ENCODE measurements at places on chromosomes 5 and 9. TPM values are rescaled to one million over a fixed set of nuclear protein-coding genes. Genes with fewer than 3 reads are reported as not detected.

Gene CDH6
- 11.0 TPM for total RNA-seq

DNA sequence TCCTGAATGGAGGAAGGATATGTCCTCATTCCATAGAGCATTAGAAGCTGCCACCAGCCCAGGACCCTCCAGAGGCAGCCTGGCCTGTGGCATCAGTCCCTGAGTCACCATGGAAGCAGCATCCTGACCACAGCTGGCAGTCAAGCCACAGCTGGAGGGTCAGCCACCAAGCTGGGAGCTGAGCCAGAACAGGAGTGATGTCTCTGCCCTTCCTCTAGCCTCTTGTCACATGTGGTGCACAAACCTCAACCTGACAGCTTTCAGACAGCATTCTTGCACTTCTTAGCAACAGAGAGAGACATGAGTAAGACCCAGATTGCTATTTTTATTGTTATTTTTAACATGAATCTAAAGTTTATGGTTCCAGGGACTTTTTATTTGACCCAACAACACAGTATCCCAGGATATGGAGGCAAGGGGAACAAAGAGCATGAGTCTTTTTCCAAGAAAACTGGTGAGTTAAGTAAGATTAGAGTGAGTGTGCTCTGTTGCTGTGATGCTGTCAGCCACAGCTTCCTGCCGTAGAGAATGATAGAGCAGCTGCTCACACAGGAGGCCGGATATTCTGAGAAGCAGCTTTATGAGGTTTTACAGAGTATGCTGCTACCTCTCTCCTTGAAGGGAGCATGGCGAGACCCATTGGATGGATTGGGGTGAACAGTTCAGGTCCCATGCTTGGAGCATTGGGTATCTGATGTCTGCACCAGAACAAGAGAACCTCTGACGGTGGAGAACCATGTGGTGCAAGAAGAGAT is 13.0 kb upstream of the CYFIP2 start:
- H3K4me3 ChIP-seq = no peak overlapping the region
- H3K27me3 ChIP-seq = no peaks in the 10 kb centered on the region
- DNase-seq = no peak
- H3K4me1 ChIP-seq = no peaks in the 10 kb centered on the region
- H3K36me3 ChIP-seq = no peaks in the 10 kb centered on the region

DNA sequence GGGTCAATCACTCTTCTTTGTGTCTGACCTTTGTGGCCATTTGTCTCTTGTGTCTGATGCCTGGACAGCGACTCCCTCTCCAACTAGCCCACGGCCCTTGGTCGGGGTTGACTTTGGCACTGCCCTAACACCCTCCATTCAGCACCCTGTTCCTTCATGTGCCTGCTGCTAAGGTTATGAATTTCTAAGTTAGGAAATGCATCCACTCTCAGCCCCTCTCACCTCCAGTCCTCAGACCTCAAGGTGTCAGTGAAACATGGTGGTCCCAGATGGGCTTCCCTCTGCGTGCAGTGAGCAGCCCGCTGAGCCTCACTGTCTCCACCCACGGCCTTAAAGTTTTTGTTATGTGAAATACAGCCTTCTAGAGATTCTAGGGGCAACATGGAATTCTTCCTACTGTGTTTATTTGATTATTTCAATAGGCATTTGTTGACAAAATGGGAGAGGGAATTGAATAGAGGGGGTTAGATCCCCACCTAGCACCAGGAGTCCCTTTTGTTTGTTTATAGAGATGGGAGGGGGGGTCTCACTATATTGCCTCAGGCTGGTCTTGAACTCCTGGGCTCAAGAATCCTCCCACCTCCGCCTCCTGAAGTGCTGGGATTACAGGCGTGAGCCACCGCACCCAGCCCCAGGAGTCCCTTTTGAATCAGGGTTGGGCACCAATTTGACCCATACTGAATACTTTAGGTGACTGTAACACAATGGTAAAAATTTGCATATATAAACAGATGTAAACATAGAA is 1.6 kb upstream of the GLIPR2 start:
- no peak overlapping the region for H3K27ac ChIP-seq
- peaks cover 8% of the 10 kb centered on the region for H3K4me1 ChIP-seq
- H3K4me3 ChIP-seq = no peak overlapping the region
- no peaks in the 10 kb centered on the region for H3K36me3 ChIP-seq
- DNase-seq = no peak

Gene LCP2
- total RNA-seq = 5.8 TPM

DNA sequence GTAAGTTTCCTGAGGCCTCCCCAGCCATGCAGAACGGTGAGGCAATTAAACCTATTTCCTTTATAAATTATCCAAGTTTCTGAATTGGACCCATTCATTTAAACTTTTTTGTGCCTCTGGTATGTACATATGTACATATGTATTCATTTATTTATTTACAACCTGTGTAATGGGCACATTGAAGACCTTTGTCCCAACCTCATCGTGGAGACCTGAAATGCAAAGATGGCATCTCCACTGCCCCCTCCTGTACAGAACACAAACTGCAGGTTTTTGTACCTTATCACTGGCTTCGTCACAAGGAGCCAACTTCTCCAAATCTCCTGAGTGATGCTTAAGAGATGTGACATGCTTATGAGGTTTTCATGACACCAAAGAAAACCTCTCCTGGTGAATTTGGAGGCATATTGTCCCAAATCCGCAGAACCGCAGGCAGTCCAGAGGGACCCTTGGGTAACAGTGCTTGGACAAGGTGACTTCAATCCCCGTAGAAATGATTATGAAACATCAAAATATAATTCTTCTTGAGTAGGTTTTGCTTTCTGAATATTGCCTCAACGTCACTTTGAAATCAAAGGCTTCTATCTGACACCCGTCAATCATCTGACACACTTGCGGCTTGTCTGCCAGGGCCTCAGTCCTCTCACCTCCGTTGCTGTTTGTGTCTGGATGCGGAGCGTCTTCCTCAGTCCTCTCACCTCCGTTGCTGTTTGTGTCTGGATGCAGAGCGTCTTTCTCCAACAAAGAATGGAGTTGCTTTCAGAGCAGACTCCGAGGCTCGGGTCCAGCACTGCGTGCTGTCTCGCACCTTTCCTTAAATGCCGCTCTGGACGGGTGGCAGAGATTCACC is 135.0 kb upstream of the IRX4 start:
- DNase-seq = no peak
- H3K27ac ChIP-seq = no peak overlapping the region
- no peaks in the 10 kb centered on the region for H3K27me3 ChIP-seq
- no peaks in the 10 kb centered on the region for H3K36me3 ChIP-seq
- no peaks in the 10 kb centered on the region for H3K4me1 ChIP-seq

DNA sequence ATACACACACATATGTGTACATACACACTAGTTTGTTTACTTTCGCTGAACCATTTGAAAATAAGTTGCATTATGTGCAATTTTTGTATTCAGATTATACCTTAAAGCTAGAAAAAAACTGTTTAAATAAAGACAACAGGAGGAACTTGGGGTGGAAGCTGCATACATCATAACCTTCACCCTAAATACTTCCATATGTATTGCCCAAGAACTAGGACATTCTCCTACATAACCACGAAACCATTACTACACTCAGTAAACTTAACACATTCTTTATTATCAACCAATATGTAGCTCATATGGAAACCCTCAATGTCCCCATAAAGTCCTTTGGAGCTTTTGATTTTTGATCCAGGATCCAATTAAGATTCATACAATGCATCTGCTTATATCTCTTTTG is 83.3 kb downstream of the GIN1 start:
- H3K27ac ChIP-seq = no peak overlapping the region
- H3K27me3 ChIP-seq = no peaks in the 10 kb centered on the region
- H3K36me3 ChIP-seq = no peaks in the 10 kb centered on the region
- no peaks in the 10 kb centered on the region for H3K4me1 ChIP-seq

DNA sequence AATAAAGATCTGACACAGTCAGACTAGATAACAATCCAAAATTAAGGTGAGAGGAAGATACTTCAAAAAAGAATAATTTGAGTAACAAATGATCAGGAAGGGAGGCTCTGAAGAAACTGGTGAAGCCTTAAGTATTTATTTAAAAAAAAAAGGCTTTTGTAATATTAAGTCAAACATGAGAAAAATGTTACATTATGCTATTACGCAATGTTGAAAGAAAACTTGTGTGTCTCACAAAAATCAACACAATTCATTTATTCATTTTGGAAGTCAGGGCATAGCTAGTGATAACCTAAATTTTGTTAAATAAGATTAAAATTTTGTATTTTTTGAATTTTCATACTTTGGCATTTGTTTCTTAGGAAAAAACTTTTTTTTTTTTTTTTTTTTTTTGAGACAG is 28.2 kb downstream of the WDR41 start:
- no peak for DNase-seq
- H3K27ac ChIP-seq = no peak overlapping the region
- no peaks in the 10 kb centered on the region for H3K27me3 ChIP-seq
- no peaks in the 10 kb centered on the region for H3K36me3 ChIP-seq
- H3K4me3 ChIP-seq = no peak overlapping the region

DNA sequence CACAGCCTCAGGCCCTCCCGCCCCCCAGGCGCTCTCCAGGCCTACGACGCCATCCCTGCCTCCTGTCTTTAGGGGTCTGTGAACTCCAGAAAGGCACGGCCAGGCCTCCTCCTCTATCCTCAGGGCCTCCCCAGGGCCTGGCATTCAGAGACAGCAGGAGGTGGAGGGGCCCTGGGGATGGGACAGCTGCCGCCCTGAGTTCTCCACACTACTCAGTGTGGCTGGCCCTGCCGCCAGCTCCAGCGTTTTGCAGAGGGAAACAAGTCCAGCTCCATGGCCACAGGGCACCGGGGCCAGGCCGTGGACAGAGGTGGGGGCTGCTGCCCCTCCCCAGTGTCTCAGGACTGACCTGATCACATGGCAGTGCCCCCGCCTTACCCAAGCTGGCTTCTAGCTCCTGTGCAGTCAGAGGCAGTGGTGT is 16.4 kb downstream of the SH3GLB2 start:
- H3K4me1 ChIP-seq = peaks cover 7% of the 10 kb centered on the region
- H3K27me3 ChIP-seq = no peaks in the 10 kb centered on the region
- no peaks in the 10 kb centered on the region for H3K36me3 ChIP-seq
- H3K4me3 ChIP-seq = no peak overlapping the region
- no peak overlapping the region for H3K27ac ChIP-seq
- DNase-seq = no peak

DNA sequence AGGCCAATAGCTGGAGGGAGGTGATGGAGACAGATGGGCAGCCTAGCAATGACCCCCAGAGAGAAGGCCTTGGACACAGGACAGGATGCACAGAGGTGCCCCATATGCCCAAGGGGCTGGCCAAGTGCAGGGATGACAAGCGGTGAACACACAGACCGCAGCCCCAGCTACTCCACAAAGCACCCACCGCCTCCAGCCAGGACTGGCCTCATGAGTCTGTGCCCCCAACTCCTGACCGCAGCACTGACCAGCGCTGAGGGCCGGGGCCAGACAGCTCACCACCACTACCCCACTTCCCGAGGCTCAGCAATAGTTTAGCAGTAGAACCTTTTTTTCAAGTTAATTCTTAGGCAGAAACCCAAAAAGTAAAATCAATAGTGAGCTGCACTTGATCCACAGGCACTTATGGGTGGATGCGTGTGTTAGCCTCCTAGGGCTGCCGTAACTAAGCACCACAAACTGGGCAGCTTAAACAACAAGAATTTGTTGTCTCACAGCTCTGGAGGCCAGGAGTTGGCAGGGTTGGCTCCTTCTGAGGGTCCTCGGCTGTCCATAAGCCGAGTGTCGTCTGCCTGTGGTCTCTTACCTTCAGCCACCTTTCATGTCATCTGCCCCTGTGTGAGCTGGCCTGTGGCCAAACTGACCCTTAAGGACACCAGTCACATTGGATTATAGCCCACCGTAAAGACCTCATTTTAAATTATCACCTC is 14.1 kb downstream of the ROR2 start:
- H3K27me3 ChIP-seq = no peaks in the 10 kb centered on the region
- no peak for DNase-seq
- H3K36me3 ChIP-seq = no peaks in the 10 kb centered on the region
- H3K27ac ChIP-seq = no peak overlapping the region
- no peak overlapping the region for H3K4me3 ChIP-seq

DNA sequence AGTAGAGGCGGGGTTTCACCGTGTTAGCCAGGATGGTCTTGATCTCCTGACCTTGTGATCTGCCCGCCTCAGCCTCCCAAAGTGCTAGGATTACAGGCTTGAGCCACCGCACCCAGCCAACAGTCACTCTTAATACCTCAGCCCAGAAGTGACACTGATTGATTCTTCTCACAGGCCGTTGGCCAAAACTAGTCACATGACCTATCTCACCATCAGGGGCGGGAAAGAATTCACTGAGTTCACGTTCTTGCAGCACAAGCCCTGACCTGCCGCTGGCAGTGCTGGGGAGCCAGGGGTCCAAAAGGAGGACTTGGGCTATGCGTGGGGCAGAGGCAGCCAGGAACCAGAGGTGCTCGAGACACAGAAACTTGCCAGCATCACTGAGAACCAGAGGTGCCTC is 55.0 kb upstream of the CPLX2 start:
- no peaks in the 10 kb centered on the region for H3K4me1 ChIP-seq
- no peak for DNase-seq
- no peak overlapping the region for H3K4me3 ChIP-seq

- H3K27me3 ChIP-seq = no peaks in the 10 kb centered on the region
- H3K4me3 ChIP-seq = no peak overlapping the region
- H3K36me3 ChIP-seq = no peaks in the 10 kb centered on the region
- no peak overlapping the region for H3K27ac ChIP-seq
- DNase-seq = peak; percentile 57
Measured at GRCh38 chr9:130240410-130241197, 25.0 kb upstream of the HMCN2 start.

GRCh38 chr9:106639873-106640568 is 222.9 kb upstream of the ZNF462 start:
- no peaks in the 10 kb centered on the region for H3K27me3 ChIP-seq
- H3K4me1 ChIP-seq = no peaks in the 10 kb centered on the region
- H3K36me3 ChIP-seq = no peaks in the 10 kb centered on the region
- H3K27ac ChIP-seq = no peak overlapping the region

GRCh38 chr5:32159328-32160072 is 14.6 kb downstream of the GOLPH3 start:
- peaks cover 11% of the 10 kb centered on the region for H3K4me1 ChIP-seq
- no peak for DNase-seq
- H3K27me3 ChIP-seq = no peaks in the 10 kb centered on the region

Gene PGGT1B
- total RNA-seq = 6.7 TPM

GRCh38 chr9:36207546-36208012 is 16.9 kb downstream of the CLTA start:
- H3K36me3 ChIP-seq = no peaks in the 10 kb centered on the region
- H3K27ac ChIP-seq = no peak overlapping the region
- no peak for DNase-seq
- H3K4me1 ChIP-seq = peaks cover 24% of the 10 kb centered on the region

Gene STC2
- 0.61 TPM for total RNA-seq

DNA sequence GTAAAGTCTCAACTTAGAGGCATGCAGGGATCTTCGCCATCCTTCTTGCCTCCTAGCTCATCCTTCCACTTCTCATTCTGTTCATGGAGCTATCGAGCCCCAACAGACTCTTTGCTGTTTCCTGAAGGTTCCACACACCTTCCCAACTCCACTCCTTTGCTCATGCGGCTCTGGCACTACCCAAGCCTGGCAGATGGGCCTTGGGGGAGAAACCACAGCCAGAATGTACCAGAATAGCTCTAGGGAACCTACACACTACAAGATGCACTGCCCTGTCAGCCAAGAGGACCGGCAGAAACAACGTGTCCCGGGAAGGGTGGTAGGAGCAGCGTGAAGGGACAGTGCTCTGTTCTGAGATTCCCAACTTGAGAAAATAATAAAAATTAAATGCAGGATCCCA is 178.9 kb downstream of the GABBR2 start:
- no peak for DNase-seq
- H3K27me3 ChIP-seq = no peaks in the 10 kb centered on the region
- no peak overlapping the region for H3K27ac ChIP-seq
- no peak overlapping the region for H3K4me3 ChIP-seq

- H3K4me3 ChIP-seq = no peak overlapping the region
- H3K4me1 ChIP-seq = peaks cover 4% of the 10 kb centered on the region
- DNase-seq = no peak
- no peak overlapping the region for H3K27ac ChIP-seq
- no peaks in the 10 kb centered on the region for H3K36me3 ChIP-seq
Measured at GRCh38 chr5:38755181-38755580, 90.6 kb upstream of the OSMR start.
